ENCODE measurements at places on chromosomes 5 and 9.

- DNase-seq: no peak
These were observed 29.8 kb downstream of the OR2K2 start for GRCh38 chr9:111300140-111300735.

- no peak for DNase-seq
These were observed 32.8 kb downstream of the FNIP1 start for GRCh38 chr5:131763968-131764367.

GRCh38 chr9:4147476-4148230 is 152.2 kb downstream of the GLIS3 start:
- no peak for DNase-seq

DNA sequence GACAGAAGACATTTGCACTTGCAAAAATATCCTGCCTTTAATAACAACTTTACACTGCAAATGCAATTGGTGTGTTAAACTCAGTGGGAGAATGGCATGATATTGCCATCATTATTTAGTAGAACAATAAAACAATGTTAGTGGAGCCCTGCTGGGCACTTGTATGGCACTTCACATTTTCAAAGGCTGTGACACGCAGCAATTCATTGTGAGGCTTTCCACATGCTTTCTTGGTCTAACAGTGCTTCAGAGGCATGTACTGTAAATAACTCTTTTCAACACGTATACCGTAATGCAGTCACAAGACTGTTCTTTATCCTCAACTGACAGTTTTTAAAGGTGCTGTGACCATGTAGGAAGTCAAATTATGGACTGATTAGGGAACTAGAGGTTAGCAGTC is 155.5 kb upstream of the EPB41L4A start:
- no peak for DNase-seq

GRCh38 chr5:13944560-13945199 is at the start of gene DNAH5:
TSS of gene DNAH5 (minus strand) at chr5:13944688. CDS start at chr5:13944438, 250 bp downstream.
- no peak for DNase-seq

DNA sequence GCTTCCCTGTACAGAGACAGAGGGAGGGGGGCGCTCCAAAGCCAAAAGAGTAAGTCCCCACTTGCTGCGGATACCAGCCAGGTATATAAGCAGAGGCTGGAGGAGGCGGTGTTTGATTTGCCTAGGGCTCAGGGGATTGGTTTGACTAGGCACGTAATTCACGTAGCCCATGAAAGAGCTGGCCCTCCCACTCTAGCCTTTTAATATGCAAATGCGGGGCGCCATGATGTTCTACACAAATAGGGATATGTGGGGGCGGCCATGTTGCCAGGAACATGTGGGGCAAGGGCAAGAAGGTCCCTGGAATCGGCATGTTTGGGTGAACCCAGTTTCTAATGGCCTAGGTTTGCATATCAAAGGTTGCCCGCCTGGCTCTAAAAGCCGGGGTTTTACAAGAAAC is 3.3 kb upstream of the PRLR start:
- DNase-seq: no peak

DNA sequence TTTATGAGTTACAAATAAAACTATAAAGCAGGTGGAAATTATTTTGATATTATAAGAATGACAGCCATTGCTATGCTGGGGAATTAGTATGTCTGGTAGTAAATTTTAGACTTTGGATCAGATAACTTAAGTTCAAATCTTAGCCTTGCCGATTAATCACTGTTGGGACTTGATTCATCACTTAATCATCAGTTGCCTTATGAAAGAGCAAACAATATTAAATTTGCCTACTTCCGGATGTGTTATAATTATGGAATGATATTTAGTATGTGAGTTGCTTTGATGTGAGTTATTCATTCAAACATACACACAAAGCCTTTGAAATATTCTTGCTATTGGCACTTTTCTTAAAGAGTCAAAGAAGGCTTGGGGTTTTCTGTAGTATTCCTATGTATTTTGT is 717.7 kb downstream of the BRINP1 start:
- no peak for DNase-seq

GRCh38 chr5:180389252-180390101 is 36.3 kb upstream of the GFPT2 start:
- no peak for DNase-seq

DNA sequence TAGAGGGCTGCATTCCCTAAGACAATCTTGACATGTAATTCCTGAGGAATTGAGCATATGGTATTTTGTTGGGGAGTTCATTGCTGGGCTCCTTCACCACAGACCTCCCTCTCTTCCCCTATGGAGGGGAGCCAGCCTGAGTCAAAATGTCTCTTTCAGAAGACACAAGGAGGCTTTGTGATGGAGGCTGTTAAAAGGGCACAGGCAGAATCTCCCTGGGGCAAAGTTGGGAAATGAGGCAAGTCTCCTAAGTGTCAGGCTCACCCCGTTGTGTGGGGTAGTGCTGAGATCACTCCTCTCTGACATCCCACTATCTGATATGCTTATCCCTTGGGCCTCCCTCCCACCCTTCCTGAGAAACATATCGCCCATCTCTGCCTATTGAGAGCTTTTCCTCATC is 30.6 kb downstream of the GFRA3 start:
- DNase-seq: no peak

DNA sequence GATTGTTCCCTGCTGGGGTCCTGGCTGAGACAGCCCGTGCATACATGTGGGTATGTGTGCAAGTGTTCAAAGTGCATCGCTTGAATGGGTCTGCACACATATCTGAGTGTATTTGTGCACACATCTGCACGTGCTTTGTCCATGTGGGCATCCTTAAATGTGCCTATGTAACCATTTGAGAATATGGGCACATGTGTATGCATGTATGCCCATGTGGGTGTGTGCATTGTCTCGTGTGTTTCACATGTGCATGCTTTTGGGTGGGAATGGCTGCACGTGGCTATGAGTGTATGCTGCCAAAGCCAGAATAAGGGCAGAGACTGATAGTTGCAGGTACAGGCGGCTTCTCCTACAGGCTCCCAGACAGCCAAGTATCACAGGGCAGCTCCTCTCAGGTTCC is 107.3 kb downstream of the LHX2 start:
- DNase-seq: no peak
